PC-9 (cell line): ENCODE measurements at places on chromosomes 4 and X. TPM values are rescaled to one million over a fixed set of nuclear protein-coding genes. Genes with fewer than 3 reads are reported as not detected.
A peak's percentile ranks its signal among the peaks of the same experiment; 100 is the strongest.

GRCh38 chrX:132875650-132876522 is 82.5 kb downstream of the HS6ST2 start:
- no peaks in the 10 kb centered on the region for H3K36me3 ChIP-seq
- H3K27me3 ChIP-seq = no peaks in the 10 kb centered on the region
- peaks cover 13% of the 10 kb centered on the region for H3K4me1 ChIP-seq

DNA sequence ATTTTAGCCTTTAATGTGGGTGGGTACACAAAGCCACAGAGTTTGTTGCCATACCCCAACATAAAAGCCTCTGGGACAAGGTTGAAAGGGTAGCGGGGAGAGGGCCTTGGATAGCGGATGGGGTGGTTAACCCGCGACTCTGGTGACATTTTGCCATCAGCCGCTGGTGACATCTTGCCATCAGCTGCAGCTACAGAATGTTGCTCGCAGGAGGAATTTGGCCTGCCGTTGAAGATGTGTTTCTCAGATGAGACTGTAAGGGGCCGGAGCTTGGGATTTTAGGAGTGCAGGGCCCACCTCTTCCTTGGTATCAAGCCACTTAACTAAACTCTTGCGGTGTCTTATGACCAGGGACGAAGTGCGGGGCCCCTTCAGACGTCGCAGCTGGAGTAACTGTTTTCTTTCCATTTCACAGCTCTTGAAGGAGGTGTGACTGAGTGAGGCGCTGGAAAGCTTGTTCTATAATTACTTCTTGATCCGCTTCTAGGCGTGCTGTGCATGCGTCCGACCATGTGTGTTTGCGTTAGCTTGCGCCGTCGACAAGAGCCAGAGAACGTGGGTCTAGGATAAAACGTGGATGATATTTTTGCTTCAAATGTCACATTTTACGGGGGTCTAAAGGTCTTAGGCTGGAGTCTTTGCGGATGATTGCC is 820 bp upstream of the RASL11B start:
- H3K4me3 ChIP-seq = peak overlapping the region; percentile 56; the same call in 1 of the 2 replicates
- DNase-seq = no peak
- no peaks in the 10 kb centered on the region; the same call in 1 of the 2 replicates for H3K4me1 ChIP-seq
- H3K36me3 ChIP-seq = no peaks in the 10 kb centered on the region
- H3K27me3 ChIP-seq = no peaks in the 10 kb centered on the region

DNA sequence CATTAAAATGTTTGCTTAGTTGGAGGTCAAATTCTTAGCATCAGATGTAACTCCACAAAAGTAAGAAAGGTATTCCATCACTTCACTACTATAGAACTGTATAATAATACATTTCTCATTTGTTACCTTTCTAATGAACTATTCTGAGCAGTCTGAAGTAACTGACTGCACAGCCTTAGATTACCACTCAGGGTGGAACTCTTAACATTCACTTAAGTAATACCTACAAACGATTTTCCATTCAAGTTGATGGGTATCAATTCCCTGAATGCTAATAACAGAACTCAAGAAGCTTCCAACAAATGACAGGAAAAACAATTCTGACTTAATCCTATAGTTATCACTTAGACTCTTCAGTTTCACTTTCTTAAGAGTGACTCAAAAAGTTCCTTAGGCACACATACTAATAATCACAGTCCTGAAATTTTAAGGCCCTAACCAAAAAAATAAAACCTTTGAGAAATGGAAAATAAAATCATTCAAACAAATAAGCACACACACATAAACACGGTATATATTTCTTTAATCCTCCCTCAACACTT is 20.9 kb downstream of the HNRNPD start:
- no peak for DNase-seq
- H3K27ac ChIP-seq = peak overlapping the region; percentile 29
- no peaks in the 10 kb centered on the region for H3K27me3 ChIP-seq
- H3K36me3 ChIP-seq = peaks cover 43% of the 10 kb centered on the region
- no peaks in the 10 kb centered on the region for H3K4me1 ChIP-seq

The CYSLTR1 gene
- not detected in 2 replicates for total RNA-seq

The AFM gene
- not detected in 2 replicates for total RNA-seq

The WDFY3 gene
- total RNA-seq = 35.4 and 46.3 TPM in 2 replicates

The PDZD4 gene
- total RNA-seq = 0.17 and 0.25 TPM in 2 replicates
